Stomach (tissue), 19 donors: ENCODE measurements at places on chromosomes 1 and 21.
A peak's percentile ranks its signal among the peaks of the same experiment; 100 is the strongest.

- no peak for DNase-seq
Observed at GRCh38 chr1:57976216-57976615, 552.4 kb upstream of the DAB1 start.

DNA sequence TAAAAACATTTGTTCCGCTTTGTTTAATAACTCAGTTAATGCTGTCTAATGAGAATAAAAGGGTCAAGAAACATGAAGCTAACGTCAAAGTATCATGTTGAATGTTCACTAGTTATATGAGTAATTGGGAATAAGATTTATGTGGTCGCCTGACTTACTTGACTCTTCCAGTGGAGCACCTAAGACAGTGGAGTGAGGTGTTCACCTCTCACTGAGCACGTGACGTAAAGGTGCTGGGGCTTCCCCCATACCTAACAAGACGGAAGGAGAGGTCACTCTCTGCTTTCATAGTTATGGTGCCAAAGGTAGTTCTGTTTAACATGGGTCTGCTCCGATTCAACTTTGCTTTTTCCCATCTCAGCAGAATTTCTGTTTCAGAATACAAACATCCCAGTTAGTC lies 686 bp downstream of the KMO start:
- DNase-seq, result peak; percentile 12

DNA sequence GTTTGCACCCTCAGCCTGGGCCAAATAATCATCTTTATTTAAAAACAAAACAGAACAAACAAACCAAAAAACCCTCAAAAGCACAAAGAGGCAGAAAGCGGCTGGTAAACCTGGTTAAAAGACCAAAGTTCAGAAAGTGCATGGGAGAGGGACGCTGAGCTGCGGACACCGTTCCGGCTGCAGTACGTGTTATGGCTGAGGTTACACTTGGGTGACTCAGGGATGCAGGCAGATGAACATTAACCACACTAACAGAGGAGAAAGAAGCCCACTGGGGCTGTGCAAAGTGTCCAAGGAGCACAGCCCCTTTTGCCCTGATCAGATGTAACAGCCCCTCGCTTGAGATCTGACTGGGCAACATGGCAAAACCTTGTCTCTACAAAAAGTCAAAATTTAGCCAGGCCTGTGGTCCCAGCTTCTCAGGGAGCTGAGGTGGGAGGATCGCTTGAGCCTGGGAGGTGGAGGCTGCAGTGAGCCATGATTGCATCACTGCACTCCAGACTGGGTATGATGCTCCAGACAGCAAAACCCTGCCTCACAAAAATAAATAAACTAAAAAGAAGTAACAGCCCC lies 28.3 kb downstream of the GPR157 start:
- no peak for DNase-seq

- DNase-seq, result peak; percentile 25
Observed at GRCh38 chr1:88311907-88312306, 372.2 kb upstream of the PKN2 start.

- DNase-seq, result peak; percentile 99
Observed at GRCh38 chr1:222713091-222713961, 962 bp downstream of the BROX start.
